Hematopoietic multipotent progenitor cell treated with erythropoietin and hydrocortisone succinate and interleukin-3 and kit ligand, for 6 days (in vitro differentiated cells): ENCODE measurements at places on chromosomes 2 and 18.

GRCh38 chr18:8890957-8891464 lies 185.7 kb downstream of the MTCL1 start:
- peak; percentile 18 for DNase-seq

- no peak for DNase-seq
Observed at GRCh38 chr2:103960951-103961350, 893.0 kb upstream of the POU3F3 start.

DNA sequence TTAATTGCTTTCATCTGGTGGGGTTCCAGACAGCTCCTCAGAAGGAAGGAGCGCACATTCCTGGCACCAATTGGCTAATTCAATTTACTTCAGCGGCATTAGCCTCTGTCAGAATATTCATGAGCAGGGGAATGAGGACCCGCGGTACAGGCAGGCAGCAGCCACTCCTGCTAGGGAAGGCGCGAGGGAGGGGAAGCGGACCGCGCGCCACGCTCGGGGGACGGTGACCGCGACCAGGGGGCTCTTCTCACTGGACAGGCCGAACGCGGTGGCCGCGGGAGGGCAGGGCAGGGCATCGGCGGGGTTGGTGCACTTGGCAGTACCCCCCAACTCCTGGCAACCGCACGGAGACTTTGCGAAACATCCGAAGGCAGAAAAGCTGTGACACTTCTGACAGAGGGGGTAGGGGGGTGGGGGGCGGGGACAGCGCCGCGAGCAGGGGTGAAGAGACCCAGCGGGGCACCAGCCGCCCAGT lies at the start of gene CDH20:
CDH20 (plus strand) TSS at position 160 of the 475 bp plus-strand sequence.
- DNase-seq: no peak

DNA sequence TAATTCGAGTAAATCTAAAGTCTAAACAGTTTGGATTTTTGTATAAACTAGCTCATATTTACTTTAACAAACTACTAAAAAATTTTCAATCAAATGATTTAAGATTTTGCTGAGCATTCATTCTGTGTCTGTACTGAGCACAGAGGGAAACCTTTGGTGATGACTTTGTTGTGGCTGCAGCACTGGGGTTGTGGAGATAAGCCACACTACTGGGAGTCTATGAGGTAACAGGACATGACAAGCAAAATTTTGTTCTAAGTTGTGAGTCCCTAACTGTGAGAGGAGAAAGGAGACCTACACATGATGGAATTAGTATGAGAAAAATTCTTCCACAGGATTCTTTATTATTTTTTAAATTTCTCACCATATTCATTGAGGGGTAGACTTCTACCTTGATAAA lies 933.7 kb upstream of the LRATD1 start:
- DNase-seq: no peak
